ENCODE measurements at places on chromosomes 2 and 18.

- DNase-seq, result no peak
These were observed 26.9 kb downstream of the MYO1B start for GRCh38 chr2:191272064-191272463.

GRCh38 chr2:133097666-133098065 lies 427.7 kb upstream of the LYPD1 start:
- no peak for DNase-seq

DNA sequence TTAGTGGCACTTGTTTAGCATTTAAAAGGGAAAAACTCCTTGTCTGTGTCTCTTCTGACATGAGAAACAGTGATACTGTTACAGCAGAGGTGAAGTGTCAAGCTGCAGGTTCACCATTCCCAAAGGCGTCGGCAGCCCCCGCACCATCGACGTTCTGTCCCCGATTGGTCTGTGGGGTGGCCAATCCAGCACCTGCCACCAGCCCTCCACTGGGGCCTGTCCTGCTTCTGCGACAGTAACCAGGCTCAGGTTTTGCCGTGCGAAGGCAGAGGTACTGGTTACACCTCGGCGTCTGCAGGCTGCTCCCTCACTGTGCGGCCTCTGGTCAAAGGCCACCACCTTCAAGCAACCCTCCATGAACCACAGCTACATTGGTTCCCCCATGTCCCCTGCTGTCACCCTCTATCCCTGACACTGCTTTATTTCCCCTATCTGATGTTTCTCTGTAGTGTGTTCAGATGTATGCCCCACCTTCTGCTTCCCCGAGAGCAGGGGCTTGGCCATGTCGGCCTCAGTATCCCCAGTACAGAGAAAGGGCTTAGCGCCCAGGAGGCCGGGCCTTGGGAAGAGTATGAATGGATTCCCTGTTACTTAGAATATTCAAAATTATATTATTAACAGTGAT lies 8.6 kb upstream of the ESPNL start:
- no peak for DNase-seq

- DNase-seq, result no peak
These were observed 10.2 kb upstream of the PCARE start for GRCh38 chr2:29084554-29084953.

DNA sequence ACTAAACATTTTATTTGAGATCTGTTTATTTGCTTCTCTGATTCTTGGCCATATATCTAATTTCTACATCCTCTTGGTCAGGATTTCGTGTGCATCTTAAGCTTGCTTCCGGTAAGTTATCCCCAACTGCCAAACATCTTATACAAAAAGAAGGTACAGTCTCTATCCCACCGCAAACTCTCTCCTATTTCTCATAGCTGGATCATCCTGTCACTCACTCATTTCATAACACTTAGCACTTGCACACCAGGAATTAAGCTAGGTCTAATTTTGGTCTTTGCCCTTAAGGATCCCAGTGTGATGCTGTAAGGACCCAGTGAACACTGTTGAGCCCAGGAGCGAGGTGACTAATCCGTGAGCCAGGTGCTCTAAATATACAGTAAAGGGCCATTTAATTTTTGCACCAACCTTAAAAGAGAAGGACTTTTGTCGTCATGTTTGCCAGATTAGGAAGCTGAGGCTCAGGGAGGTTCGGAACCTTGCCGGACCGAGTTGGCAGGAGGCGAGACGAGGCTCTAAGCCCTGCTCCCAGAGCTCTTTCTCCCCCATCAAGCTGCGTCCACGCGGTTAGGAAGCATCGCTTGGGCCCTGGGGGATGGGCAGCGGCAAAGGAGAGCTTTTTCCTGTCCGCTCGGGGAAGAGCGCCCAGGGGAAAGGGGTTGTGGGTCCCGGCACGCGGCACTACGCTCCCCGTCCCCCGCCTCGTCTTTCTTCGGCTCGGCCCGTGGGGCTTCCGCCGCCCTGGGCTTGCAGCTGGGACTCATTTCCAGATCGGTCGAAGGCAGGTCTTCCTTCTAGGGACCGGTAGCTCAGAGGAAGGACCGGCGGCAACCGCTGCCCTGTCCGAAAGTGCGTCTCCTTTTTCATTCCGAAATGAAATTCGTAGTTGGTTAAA lies 4.1 kb upstream of the ITPRIPL1 start:
- DNase-seq, result peak; percentile 70

DNA sequence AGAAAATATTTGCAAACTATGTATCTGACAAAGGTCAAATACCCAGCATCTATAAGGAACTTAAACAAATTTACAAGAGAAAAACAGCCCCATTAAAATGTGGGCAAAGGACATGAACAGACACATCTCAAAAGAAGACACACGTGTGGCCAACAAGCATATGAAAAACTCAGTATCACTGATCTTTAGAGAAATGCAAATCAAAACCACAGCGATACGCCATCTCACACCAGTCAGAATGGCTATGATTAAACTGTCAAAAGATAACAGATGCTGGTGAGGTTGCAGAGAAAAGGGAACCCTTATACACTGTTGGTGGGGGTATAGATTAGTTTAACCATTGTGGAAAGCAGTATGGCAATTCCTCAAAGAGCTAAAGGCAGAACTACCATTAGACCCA lies 64.3 kb upstream of the RBMS1 start:
- DNase-seq, result no peak

DNA sequence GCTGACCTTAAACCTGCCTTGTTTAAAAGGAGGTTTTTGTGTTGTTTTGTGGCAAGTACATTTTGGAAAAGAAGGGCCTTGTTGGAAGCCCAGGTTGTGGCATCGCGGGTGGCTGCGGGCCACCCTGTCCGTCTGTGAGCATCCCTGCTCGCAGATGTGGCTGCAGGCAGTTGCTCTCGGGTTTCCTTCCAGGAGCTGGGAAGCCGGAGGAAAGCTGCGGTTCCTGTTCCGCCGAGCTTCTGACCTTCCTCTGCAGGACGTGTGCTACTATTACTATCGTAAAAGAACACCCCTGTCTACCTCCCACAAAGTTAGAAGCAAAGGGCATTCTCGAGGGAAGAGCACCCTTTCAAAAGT lies 766 bp downstream of the MFF start:
- no peak for DNase-seq

- DNase-seq, result no peak
These were observed at the start of gene KCNIP3 for GRCh38 chr2:95296880-95297487. Gene KCNIP3, plus strand, starts transcription at chr2:95297347. Its CDS starts 92 bp downstream, at chr2:95297439.

DNA sequence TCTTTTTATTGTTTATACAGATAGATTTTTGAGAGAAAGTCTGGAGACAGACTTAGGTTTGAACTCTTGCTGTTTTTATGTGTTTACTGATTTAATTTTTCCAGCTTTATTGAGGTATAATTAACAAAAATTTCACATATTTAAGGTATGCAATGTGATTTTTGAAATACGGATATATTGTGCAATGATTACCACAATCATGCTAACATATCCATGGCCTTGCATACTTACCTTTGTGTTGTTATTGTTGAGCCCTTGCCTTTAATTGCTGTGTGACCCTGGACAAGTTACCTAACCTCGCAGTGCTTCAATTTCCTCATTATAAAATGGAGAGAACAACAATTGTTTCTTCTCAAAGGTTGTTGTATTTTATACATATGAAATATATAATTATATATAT lies 13.9 kb upstream of the RBMS1 start:
- DNase-seq, result no peak

- DNase-seq, result no peak
These were observed 260.8 kb upstream of the FAM98A start for GRCh38 chr2:33859811-33860461.

DNA sequence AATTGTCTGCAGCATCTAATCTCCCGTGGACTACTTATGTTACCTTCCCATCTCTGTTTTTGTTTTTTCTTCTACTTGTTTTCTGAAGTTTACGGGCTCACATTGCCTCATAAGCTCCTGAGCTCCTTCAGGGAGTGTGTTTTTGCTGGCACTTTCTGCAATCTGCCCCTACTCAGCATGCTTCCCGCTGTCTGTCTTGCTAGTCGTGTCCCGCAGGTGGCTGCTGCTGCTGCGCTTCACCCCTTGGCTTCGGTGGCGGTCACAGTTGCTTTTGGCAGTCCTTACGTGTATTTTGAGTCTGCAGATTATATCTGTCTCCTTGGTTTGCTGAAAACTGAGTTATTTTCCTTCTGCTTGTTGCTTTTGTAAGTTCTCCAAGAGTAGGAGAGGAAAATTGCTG lies 37.3 kb downstream of the FER1L5 start:
- DNase-seq, result no peak

DNA sequence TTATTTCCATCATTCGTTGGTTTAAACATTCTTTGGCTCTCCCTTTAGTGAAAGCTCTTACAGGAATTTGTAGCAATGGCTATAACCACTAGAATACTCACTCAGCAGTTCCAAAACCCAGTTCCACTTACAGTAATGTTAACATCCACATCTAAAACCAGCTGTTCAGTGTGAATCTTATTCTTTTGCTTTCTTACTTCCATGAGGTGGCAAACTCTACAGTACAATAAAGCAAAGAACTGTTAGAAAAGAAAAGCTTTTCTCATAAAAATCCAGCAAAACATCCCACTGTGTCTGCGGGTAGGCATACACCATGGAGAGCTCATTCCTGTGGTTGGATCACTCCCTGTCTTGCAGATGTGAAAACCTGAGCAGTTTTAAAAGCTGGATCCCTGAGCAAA lies 147.1 kb downstream of the ARHGAP28 start:
- no peak for DNase-seq

Data from ecto neural progenitor cell (in vitro differentiated cells).